ENCODE measurements at places on chromosomes 3 and 15.

DNA sequence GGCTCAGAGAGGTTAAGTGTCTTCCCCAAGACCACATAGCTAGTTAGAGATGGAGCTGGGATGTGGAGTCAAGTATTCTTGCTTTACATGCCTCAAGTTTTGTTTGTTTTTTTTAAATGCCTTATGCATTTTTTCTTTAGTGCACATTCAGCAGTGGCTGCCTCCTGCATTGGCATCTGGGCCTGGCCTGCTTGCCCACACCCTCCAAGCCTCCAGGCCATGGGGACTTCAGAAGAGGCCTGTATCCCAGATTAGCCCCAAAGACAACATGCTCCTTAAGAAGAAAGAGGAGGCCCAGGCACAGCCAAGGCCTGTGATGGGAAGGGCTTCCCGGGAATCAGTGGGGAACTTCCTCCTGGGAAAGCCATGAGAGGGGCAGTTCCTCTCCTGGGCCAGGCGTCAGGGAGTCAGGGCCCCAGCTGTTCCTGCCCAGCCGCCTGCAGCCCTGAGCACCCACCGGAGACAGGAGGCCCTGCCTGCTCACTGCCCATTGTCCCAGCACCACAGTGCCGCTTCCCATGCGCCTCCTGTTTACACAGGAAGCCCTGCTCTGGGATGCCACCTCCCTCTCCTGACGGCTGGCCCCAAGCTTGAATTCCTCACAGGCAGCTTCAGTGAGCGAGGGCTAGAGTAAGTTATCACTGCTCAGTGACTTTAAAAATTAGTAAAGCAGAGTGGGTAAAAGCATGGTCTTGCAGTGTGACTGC lies 16.0 kb downstream of the FOXL2NB start:
- no peak for DNase-seq

GRCh38 chr15:85178308-85178707 lies 196.7 kb downstream of the PDE8A start:
- no peak for DNase-seq

- no peak for DNase-seq
Observed at GRCh38 chr15:45670091-45670490, 35.3 kb downstream of the SQOR start.

DNA sequence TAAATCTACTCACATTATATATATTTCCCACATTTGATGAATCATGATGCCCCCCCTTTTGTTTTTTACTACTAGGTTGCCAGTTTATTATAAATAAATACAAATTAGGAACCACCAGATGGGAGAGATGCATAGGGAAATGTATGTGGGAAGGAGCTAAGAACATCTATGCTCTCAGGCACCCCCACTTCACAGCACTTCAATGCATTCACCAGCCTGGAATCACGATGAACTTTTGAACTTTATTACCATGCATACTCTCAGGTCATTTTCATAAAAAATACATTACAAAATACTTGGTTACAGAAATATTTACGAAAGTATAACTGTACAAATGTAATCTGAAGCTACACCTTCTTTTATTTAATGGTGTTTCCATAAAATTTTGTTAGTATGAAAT lies 988.0 kb upstream of the EPHA6 start:
- no peak for DNase-seq

GRCh38 chr3:58009026-58009748 lies 965 bp downstream of the FLNB start:
- no peak for DNase-seq

- no peak for DNase-seq
Observed at GRCh38 chr3:141332416-141332815, 35.9 kb upstream of the ZBTB38 start.

GRCh38 chr3:69441040-69441439 lies 55.2 kb upstream of the FRMD4B start:
- no peak for DNase-seq
